ENCODE measurements at places on chromosomes 7 and 10.

DNA sequence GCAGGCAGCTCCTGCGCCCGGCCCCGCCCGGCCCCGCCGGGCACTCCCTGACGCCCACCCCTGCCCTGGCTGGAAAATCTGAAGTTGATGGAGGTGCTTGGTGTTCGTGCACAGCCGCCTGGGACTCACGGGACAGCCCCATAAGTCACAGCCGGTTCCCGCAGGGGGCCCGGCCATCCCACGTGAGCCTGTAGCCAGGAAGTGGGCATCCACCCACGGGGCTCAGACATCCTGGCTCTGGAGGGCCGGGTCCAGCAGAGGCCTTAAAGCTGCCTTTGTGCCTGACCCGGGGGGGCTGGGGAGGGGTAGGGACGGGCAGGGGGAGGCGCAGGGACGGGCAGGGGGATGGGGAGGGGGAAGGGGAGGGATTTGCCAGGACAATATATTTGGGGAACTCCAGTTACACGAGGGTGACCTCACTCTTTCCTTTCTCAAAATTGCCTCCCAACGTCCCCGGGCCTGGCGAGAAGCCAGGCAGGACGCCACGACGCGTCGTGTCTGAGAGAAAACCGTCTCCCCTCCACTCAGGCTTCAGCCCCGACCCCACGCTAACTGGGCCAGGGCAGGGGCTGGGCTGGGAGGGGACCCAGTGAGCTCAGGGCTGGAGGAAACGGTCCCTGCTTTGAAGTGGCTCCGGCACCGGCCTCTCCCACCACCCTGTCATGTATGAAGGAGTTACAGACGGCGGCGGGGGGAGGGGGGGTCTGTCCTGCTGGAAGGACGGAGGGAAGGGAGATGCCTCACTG, 82.1 kb upstream of the PDGFA start:
- peak; percentile 96 for DNase-seq

GRCh38 chr10:122303271-122304053, 32.4 kb downstream of the BTBD16 start:
- no peak for DNase-seq

GRCh38 chr7:132122901-132123300, 453.4 kb downstream of the PLXNA4 start:
- DNase-seq = no peak

DNA sequence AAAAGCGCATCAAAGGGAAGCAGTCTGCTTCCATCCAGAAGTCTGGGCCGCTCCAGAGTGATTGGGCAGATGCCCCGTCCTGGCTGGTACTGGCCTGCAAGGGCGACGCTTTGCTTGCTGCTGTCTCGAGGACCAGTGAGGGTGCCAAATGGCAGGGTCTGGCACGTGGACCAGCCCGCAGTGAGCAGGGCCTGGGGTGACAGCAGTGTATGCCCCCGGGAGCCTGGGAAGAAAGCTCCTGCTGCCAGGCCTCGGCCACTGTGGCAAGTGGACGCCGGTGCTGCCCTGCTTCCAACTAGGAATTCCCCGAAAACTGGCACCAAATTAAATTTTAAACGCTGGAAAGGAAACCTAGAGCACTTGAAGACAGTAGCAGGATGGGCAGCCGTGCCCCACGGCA, 357.0 kb upstream of the MKI67 start:
- DNase-seq = no peak

DNA sequence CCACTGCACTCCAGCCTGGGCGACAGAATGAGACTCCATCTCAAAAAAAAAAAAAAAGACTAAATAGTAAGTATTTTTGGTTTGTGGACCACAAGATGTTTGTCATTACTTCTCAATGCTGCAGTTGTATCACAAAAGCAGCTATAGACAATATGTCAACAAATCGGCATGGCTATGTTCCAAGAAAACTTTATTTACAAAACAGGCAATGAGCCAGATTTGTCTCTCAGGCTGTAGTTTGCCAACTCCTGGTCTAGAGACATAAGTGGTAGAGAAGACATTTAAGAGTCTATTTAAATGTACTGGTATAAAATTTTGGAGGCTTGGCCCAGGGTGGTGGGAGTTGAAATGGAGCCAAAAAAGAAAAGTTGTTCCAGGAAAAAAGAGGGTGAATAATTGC, 185.8 kb downstream of the SORCS1 start:
- DNase-seq = no peak

DNA sequence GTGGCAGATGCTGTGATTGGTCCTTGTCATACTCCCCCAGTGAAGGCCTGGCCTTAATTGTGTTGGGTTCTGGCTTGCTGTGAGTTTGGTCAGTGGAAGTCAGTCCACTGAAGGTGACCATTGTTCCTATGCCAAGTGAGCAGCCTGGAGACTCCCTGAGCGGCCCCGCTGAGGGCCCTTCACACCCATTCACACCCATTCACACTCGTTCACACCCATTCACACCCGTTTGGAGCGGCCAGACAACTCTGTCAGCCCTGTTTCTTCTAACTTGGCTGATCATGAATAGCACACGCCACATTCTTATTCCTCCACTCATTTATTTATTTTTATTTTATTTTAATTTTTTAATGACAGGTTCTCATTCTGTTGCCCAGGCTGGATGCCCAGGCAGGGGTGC, 61.5 kb downstream of the C10orf120 start:
- DNase-seq = no peak

- DNase-seq = no peak
These were observed 88.1 kb upstream of the DNAAF5 start for GRCh38 chr7:638256-639011.

- DNase-seq = peak; percentile 52
These were observed 71.2 kb upstream of the KCTD7 start for GRCh38 chr7:66557214-66558200.

DNA sequence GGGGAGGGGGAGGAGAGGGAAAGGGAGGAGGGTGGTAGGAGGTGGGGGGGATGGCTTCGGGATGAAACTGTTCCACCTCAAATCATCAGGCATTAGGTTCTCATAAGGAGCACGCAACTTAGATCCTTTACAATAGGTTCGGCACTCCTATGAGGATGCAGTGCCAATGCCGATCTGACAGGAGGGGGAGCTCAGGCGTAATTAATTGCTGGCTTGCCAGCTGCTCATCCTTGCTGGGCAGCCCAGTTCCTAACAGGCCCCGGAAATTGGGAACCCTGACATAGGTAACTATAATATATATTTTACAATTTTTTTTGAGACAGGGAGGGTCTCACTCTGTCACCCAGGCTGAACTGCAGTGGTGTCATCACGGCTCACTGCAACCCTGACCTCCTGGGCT, 118.8 kb upstream of the SFMBT2 start:
- DNase-seq = no peak

DNA sequence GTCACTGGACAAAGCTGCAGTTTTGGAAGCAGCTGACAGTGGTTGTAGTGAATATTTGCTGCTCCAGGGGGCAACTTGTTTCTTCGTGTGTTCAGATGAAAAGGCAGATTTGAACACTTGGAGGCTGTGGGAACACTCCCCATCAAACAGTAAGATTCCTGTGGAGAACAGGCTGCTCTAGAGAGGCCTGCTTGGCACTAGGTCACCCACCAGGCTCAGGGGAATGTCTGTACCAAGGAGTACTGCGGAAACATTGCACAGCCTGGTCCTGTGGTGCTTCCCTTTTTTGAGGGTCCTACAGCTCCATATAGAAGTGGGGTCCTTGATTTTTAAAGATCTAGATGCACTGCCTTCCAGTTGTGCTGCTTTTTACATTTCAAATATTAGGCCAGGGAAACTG, 97.5 kb downstream of the CXCL12 start:
- no peak for DNase-seq

DNA sequence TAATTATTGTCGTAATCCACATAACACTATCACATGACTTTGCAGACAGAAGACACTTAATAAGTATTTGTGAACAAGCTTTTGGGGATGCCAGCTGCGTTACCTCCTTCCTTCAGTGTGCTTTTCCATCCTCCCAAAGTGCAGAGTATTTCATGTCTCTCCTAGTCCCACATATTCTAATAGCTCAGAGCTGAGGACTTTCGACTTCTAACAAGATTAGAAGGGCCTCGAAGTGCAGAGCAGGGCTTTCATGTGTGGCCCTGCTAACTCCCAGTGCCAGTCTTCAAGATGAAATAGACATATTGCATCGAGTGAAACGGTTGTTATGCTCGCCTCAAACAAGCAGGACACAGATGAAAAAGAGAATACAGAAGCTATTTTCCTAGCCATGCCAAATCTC, 125.7 kb upstream of the RNF32 start:
- no peak for DNase-seq

GRCh38 chr10:23345861-23346260, 1.3 kb upstream of the C10orf67 start:
- DNase-seq = no peak

DNA sequence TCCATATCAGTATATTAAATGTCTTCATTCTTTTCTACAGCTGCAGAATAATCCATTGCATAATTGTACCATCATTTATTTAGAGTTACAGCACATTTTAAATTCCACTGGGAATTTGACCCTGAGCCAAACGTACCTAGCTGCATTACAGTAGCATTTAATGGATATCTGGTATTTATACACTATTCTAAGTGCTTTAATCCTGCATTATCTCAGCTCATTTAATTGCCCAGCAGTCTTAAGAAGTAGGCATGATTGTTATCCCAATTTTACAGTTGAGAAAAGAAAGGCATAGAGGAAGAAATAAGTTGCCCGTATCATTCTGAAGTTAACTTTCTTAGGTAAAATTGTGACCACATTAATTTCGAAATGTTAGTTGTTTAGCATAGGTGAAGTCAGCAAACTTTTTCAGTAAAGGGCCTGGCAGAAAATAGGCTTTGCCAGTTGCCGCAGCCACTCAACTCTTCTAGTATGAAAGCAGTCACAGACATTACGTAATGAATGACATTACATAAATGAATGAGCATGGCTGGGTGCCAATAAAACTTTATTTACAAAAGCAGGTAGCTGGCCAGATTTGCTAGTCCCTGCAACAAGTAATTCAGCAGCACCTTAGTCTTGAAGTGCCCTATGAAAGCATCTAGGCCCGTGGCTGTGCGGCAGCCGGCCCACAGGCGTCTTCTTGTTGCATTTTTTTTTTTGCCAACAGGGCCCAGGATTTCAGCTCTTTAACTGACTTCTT, 30.0 kb downstream of the GUSB start:
- DNase-seq = no peak

DNA sequence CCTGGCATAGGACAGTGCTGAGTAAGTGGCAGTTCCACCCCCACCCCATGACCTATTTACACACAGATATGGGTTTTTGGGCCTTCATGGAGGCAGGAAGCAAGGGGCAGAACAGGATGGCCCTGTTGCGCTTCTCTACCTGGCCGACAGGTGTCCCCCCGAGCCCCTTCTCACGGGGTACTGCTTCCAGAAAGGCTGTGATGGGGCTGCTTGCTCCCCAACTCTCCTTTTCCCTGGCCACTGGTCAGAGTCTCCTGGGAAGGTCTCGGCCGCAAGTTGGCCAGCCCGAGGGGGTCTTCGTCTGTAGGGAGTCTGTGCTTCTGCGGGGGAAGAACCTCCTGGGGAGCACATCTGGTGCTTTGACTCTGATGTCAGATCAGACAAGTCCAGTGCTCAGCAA, 139.8 kb upstream of the TNS3 start:
- no peak for DNase-seq

DNA sequence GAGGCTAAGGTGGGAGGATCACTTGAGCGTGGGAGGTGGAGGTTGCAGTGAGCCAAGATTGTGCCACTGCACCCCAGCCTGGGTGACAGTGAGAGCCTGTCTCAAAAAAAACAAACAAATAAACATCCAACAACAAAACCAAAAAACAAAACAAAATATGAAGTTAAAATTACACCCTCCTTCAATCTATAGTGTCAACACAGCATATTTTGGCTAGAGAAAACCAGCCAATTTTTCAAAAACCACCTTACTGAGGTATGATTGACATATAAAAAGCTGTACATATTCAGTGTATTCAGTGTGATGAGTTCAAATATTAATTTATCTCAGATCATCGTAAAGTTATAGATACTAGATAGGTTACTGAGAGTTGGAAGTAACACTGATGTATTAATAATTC, 102.4 kb downstream of the ICA1 start:
- no peak for DNase-seq

DNA sequence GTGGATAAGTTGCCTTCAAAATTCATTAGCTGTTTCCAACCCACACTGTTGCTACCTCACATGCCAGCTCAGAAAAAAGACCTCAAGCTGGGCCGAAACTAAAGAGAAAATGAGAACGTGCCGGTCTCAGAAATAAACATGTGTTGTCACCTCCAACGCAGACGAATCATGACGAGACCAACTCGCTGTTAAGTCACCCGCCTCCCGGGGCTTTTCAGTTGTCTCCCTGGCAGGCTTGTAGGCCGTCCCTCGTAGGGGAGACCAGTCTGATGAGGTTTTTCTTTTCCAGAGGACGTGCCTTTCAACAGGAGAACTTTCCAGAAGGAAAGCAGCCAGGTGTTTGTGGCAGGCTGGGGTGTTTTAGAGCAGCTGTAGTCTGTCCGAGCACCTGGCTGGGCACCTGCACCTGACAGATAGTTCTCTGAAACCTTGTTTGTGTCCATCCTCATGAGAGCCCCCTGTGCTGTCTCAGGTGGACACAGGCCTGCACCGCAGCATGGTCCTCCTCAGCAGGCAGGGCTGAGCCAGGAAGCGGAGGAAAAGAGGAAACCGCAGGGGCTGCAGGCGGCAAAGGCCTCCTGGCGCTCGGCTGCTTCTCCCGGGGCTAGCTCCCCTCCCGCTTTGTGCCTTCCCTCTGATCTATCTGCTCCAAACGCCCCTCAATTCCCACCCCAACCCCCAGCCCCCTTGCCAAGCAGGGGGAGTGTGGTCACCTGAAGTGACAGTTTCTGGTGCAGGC, 78.8 kb downstream of the CHST15 start:
- DNase-seq = no peak

GRCh38 chr10:26524161-26524896, 86.2 kb downstream of the APBB1IP start:
- DNase-seq = no peak

DNA sequence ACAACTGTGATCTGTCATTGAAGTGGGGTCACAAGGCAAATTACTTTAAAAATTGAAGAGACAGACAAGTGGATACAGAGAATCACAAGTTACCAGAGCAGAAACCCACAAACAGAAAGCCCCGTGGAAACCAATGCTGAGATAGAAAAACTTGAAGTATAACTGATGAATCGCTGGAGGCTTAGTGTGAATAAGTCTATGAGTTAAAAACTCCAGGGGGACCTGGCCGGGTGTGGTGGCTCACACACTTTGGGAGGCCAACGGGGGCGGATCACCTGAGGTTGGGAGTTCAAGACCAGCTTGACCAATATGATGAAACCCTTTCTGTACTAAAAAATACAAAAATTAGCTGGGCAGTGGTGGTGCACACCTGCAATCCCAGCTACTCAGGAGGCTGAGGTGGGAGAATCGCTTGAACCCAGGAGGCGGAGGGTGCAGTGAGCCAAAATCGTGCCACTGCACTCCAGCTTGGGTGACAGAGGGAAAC, 69.7 kb upstream of the ZNRF2 start:
- DNase-seq = no peak

- no peak for DNase-seq
These were observed 32.4 kb upstream of the RNF32 start for GRCh38 chr7:156608173-156608478.
